ENCODE measurements at places on chromosomes 7 and 10.

DNA sequence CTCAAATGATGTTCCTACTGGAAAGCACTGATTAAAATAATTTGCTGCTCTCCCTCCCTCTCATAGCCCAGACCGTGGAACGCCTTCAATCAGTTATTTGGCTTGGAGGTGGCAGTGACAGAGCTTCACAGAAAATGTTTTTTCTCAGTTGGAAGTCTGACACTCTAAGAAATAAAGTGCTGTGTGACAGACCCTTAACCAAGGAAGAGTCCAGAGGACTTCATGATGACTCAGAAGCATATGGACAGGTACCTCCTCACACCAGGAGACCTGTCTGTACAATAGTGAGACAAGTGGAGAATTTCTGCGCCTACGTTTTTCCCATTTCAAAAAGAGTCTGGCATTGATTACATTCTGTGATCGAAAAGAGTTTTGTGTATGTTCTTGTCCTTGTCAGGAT, 295.5 kb downstream of the DOCK4 start:
- DNase-seq: no peak

- DNase-seq: no peak
Observed at GRCh38 chr7:142792593-142792992, 21.8 kb downstream of the PRSS2 start.

GRCh38 chr7:145698526-145699262, 417.9 kb upstream of the CNTNAP2 start:
- DNase-seq: no peak

DNA sequence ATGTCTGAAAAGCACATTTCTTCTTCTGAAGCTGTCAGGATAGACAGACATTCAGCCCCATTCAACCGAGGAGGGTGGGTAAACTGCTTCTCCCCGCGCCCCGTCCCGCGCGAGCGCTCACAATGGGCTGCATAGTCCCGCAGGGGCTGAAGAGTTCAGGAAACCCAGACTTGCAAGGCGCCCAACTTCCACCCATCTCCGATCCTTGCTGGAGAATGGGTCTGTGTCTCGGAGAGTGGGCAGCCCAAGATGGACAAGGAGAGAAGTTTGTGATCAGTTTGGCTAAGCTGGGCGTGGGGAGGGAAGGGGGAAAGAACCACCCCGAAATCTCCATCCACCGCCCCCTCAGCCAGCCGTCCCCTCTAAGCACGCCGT, 686 bp downstream of the AASS start:
- DNase-seq: no peak

GRCh38 chr7:37425498-37425897, 23.2 kb downstream of the ELMO1 start:
- no peak for DNase-seq

GRCh38 chr10:123704812-123705211, 38.7 kb downstream of the GPR26 start:
- DNase-seq: no peak

DNA sequence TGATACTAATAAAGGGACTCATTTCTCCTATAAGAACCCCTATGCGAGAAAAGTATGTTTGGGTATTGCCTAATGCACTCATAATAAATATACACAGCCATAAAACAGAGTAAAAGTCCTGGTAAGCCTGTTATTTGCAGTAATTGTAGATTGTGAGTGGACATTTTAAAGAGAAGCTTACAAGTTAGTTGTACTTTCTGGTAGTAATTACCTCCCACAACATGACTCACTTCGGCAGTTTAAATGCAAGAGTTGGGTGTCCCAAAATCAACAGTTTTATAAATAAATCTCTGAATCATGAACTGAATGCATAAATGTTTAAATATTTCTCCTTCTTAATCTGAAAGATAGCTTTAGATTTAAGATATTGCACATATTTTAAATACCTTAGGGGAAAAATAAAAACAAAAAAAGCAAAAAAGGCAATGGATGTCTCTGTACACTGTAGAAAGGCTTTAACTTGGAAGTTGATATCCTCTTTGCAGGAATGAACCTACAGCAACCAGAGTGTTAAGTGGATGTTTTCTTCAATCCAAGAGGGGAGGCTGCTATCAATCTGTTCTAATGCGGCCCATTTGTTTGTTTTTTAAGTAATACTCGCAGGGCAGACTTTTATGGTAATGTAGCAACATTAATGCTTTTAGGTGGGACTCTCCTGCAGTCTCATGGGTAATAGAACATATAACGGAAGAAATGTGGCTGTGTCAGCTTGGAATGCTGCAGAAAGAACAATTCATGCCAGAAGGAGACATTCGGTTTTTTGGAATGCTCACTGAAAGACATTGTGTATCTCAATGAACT, 57.3 kb upstream of the ZEB1 start:
- DNase-seq: no peak

GRCh38 chr7:120989257-120990220, 1.0 kb downstream of the CPED1 start:
- DNase-seq: no peak

DNA sequence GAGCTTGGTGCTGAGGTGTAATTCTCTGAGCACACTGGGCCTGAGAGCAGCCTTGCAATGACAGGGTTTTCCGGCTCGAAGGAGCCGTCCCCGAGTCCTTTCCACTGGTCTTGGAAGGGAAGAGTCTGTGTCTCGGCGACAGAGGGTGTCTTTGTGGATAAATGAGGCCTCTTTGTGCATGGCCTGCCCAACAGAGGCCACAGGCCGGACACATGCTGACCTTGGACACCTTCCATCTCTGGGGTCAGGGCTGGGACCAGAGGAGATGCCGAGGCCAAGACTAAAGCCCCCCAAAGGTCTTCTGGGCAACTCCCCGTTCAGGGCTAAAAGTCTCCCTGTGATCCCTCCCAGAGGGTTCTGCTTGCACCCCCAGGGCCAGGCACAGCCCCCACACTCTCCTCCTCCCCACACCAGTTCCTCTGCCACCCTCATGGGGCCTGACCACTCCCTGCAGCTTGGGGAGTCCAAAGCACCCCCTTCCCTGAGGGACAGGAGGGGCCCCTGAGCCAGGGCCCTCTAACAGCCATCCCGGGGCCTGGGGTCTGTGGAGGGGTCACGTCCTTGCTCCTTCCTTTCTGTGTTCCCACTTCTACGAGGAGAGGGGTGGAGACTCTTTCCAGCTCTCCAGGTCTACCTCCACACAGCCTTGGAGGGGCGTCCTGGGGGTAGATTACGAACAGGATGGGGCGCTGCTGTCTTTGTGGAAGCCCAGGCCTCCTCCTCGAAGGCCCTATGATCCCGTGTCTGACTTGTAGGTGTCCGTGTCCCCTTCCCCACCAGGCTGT, 130.6 kb upstream of the FAM20C start:
- no peak for DNase-seq

- no peak for DNase-seq
Observed at GRCh38 chr10:35574924-35575352, 30.2 kb upstream of the GJD4 start.

DNA sequence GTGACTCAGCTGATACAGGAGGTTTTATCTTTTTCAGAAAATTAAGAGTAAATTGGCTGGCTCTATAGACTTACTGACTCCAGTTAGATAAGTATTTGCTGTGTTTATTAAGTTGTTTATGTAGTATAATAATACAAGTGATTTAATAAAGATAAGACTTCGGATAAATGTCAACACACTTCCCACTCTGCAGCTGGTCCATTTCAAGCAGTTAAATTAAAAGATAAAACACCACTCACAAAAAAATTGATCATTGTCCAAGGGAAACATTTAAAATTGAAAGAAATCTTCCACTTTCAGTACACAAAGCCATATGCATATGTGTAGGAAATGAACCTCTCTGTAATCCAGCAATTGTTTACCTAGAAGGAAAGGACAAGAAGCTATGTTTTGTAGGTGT, 106.1 kb upstream of the SP8 start:
- no peak for DNase-seq

DNA sequence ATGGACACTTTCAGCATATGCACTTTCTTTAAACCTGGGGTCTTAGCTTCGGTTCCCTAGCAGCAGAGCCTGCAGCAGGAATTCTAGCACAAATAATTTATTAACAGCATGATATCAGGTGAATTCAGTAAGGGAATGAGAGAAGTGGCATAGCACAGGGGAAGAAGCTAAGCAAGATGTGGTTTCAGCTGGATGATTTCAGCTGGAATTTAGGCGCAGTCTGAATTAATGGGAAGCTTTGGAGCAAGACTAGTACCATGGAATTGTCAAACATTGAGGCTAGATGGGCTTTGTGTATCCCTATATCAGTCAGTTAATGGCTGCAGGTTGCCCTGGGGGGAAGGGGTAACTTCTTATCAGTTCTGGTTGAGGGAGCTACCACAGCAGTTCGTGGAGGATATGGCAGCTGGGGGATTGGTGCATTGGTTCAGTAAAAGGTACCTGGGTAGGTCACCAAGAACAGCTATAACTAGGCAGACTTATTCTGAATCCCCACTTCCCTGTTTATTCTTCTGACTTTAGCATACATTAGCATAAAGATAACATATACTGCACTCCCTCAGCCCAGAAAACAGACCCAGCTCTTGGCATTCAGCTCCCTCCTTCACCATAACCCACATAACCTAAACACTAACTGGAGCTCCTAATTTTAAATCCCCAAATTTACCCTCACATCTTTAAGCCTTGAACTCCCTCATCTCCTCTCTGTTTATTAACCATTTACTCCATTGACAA, 46.8 kb upstream of the NAMPT start:
- no peak for DNase-seq

DNA sequence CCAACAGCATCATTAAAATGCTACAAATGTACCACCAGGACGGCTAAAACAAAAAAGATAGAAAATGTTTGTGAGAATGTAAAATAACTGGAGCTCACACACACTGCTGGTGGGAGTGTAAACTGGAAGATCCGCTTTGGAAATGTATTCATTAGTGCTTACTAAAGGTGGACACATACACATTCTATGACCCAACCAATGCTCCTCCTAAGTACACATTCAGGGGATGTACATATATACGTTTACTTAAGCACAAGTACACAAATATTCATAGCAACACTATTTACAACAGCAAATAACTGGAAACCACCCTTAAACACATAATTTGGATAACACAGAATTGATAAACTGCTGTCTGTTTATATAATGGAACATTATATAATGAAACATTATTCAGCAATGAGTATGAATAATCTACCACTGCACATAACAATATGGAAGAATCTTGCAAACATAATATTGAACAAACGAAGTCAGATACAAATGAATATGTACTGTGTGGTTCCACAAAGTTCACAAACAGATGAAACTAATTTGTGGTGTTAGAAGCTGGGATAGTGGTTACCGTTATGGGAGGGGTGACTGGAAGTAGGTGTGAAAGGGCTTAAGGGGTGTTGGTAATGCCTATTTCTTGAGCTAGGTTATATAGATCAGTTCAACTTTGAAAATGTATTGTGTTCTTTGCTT, 52.1 kb downstream of the STRA8 start:
- no peak for DNase-seq

DNA sequence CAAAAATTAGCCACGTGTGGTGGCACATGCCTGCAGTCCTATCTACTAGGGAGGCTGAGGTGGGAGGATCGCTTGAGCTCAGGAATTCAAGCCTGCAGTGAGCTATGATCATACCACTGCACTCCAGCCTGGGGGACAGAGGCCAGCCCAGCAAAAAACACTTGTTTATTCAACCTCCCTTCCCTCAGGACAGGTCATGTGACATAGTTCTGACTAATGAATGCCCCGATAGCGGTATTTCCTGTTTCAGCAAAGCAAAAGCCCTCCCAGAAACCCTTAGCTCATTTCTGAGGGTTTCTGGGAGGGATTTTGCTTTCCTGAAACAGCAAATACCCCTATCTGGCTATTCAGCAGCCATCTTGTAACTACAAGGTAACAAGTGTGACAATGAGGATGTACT, 157.1 kb downstream of the GATA3 start:
- no peak for DNase-seq

GRCh38 chr10:132457328-132458070, 60.5 kb downstream of the PWWP2B start:
- DNase-seq: no peak

GRCh38 chr10:103872137-103872931, 17.0 kb upstream of the SH3PXD2A start:
- no peak for DNase-seq

- no peak for DNase-seq
Observed at GRCh38 chr7:152849128-152849527, 89.6 kb downstream of the ACTR3B start.

GRCh38 chr7:780081-780480, 52.2 kb upstream of the SUN1 start:
- no peak for DNase-seq

DNA sequence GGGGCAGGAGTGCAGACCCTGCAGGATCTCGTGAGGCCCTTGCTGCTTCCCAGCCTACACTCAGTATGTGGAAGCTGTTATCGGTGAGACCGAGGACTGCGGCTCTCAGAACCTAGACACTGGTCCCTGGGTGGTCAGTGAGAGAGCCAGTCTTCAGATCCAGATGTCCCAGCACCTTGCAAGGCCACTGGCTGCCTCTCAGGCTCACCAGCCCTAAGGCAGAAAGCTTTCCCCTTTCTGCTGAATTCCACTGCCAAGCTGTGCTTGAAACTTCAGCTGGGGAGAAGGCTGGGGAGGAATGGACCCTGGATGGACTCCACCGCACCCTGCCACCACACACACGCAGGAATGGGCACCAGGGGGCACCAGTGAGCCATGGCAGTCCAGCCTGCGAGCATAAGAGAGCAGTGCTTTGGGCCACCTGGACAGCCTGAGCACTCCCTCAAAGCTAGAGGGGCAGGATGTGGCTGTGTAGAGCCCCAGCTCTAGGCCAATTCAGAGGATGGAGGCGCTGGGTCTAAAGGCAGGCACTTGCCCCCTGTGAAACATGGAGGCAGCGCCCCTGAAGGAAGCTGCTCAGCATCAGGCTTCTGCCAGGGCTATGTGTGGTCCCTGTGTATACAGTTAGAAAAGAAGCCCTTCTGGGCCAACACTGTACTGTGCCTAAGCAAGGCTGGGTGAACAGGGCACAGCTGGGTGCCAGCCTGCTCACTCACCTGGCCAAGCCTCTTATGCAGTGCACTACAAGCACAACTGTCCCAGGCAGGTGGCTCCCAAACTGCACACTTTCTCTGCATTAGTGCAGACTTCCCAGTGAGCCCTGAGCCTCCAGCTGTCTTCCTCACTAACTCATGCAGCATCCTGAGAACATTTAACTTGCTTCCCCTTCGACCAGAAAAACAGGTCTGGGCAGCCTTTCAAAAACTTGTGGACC, 21.6 kb downstream of the TMEM72 start:
- peak; percentile 13 for DNase-seq

DNA sequence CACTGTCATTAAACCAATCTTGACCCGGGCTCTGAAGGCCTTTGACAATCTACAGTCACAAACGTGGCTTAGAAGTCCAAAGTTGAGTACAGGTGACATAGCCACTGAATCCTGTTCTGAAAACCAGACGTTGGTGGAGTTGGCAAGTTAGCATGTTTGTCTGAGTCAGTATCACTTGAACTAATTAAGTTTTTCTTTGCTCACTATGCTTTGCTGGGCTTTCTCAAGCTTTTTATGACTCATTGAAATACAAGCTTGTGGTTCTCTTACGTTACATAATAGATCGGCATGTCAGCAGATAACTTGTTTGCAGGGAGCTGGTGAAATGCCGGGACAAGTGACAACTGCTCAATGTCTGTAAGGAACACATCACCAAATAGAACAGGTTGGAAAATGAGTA, 53.8 kb downstream of the ARL5B start:
- no peak for DNase-seq

- DNase-seq: no peak
Observed at GRCh38 chr10:104100795-104101194, 15.1 kb upstream of the COL17A1 start.
